Activated CD4-positive, alpha-beta T cell treated with anti-CD3 and anti-CD28 coated beads, Interleukin-2, amount 50 U/mL, for 24 hours (primary cell): ENCODE measurements at places on chromosomes 7 and 10.

GRCh38 chr10:129533281-129533680 lies 66.2 kb downstream of the MGMT start:
- DNase-seq, result no peak

DNA sequence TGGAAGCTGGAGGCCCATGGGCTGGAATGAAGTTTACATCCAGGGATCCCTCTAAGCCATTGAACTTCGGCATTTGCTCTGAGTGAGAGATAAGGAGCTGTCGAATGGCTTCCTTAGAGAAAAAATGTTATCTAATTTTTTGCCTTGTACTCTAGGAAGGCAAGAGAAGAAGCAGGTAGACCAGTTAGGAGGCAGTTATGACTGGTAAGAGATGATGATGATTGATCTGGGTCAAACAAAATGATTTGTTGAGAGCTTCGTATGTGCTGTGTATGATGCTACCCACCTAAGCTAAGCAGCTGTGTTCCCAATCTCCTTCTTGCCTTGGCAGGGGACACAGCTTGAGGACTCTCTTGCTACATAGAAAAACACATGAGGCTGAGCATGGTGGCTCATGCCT lies 370.2 kb downstream of the LRMDA start:
- no peak for DNase-seq

GRCh38 chr7:18997477-18998150 lies 119.8 kb downstream of the TWIST1 start:
- DNase-seq, result no peak

GRCh38 chr10:101028446-101029337 lies 2.2 kb downstream of the PDZD7 start:
- no peak for DNase-seq

DNA sequence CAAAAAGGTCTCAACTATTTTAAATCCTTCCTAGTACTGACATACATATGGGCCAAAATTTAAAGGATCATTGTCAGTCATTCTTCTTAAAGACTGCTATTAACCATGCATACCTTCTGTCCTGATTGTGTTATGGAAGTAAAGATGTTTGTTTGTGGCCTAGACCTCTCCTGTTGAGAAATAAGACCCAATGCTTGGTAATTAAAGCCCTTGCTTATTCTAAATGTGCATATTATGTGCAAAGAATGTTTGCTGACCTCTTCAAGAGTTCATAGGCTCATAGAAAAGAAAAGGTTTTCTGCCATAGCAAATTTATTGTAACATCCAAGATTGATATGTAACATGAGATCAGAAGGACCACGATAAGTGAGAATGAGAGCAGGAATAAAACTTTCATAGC lies 145.6 kb downstream of the TWIST1 start:
- no peak for DNase-seq

- no peak for DNase-seq
Observed at GRCh38 chr7:116776046-116776445, 86.3 kb upstream of the CAPZA2 start.

GRCh38 chr7:31642681-31643115 lies 44.3 kb upstream of the PPP1R17 start:
- DNase-seq, result no peak

- no peak for DNase-seq
Observed at GRCh38 chr7:135328053-135328452, 94.4 kb downstream of the STRA8 start.

- DNase-seq, result peak; percentile 9
Observed at GRCh38 chr10:122490786-122491680, 29.7 kb downstream of the HTRA1 start.

DNA sequence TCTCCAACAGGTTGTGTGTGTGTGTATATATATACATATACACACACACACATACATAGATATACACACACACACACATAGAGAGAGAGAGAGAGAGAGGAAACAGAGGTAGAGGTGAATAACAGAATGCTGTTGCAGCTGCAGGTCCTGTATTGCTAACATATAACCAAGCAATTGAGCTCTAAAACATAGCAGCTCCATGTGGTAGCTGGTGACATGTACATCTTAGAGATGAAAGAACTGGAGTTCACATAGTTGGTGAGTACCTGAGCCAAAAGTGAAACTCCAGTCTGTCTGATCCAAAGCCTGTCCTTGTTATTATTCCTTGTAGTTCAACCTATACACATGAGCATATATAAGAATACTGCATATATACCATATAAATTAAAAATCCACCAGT lies 152.9 kb upstream of the CSTF2T start:
- DNase-seq, result no peak

DNA sequence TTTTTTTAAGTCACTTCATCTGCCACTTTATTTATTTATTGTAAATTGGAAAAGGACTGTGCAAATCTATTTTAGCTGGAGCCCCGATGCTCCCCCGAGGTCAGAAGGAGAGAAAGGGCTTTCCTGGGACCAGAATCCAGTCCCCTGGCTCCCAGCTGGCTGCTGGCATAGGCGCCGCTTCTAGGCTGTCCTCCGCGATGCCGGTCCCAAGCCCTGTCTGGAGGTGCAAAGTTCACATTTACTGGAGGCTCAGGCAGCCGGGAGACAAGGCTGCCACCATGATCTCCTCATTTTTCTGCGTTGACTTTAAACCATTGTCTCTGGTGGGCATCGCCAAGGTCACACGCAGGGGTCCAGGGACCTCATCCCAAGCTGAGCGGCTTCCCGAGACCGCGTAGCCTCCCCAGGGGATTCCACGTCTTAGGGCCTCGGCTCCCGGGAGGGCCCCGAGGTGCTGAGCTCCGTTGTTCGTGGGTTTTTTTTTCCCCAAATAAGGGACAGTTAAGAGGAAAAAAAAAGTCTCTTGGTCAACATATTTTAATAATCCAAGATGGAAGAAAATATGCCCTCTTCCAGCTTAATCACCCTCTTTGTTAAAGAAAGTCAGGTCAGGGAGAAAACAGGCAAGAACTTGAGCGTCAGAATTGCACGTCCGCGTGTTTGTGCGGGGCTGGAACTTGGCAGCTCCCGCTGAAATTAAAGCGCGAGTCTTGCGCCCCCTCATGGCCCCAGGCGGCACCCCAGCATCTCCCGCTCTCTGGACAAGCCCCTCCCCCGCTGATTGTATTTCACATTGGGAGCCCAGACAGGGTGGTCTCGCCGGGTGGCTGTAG lies 11.9 kb downstream of the RGR start:
- no peak for DNase-seq

GRCh38 chr10:11236234-11236633 lies 218.6 kb downstream of the CELF2 start:
- no peak for DNase-seq

- no peak for DNase-seq
Observed at GRCh38 chr7:31603046-31603445, 84.0 kb upstream of the PPP1R17 start.

GRCh38 chr10:34327184-34327583 lies 487.9 kb downstream of the PARD3 start:
- no peak for DNase-seq

- DNase-seq, result peak; percentile 58
Observed at GRCh38 chr10:97210543-97210960, 24.8 kb upstream of the SLIT1 start.

- no peak for DNase-seq
Observed at GRCh38 chr7:158876984-158877383, 20.6 kb downstream of the DYNC2I1 start.

DNA sequence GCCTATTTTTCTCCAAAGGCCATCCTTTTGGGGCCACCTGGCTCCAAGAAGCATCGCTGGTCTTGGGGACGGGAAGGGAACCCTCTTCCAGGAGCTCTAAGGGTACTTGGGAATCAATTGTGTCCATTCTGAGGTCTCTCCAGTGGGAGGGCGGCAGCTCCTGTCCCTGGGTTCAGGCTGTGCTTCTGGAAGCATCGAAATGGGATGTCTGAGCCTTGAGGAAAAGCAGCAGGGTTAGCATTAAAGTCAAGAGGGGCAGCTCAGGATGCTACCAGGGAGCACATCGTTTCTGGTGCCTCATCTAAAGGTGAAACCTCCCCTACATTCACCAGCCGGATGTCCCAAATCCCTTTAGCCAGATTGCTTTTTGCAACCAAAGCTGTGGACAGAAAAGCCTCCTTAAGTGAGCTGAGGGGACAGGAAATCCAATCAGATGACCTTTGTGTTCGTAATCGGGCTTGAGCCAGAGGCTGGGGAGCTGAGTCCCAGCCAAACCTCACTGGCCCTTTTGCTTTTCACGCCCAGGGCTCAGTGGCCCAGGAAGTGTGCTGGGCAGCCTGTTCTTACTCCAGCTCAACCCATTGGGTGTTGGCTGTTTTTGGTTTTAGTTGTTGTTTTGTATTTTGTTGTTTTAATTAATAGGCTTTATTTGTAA lies 88.8 kb upstream of the ANLN start:
- DNase-seq, result no peak
